ENCODE measurements at places on chromosomes 4 and X.

DNA sequence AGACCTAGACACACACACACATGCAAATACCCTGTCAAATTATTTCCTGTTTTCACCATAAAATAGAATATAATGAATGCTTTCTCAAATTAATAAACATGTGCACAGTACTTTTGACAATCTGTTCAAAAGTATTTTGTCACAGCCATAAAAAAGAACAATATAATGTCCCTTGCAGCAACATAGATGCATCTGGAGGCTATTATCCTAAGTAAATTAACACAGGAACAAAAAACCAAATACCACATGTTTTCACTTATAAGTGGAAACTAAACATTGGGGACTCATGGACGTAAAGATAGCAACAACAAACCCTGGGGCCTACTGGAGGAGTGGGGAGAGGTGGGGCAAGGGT is 15.5 kb downstream of the RAB40A start:
- no peak for DNase-seq

- DNase-seq, result no peak
These were observed 158.6 kb downstream of the C4orf33 start for GRCh38 chr4:129254526-129254925.

- no peak for DNase-seq
These were observed 45.2 kb downstream of the SHROOM4 start for GRCh38 chrX:50768801-50769200.

DNA sequence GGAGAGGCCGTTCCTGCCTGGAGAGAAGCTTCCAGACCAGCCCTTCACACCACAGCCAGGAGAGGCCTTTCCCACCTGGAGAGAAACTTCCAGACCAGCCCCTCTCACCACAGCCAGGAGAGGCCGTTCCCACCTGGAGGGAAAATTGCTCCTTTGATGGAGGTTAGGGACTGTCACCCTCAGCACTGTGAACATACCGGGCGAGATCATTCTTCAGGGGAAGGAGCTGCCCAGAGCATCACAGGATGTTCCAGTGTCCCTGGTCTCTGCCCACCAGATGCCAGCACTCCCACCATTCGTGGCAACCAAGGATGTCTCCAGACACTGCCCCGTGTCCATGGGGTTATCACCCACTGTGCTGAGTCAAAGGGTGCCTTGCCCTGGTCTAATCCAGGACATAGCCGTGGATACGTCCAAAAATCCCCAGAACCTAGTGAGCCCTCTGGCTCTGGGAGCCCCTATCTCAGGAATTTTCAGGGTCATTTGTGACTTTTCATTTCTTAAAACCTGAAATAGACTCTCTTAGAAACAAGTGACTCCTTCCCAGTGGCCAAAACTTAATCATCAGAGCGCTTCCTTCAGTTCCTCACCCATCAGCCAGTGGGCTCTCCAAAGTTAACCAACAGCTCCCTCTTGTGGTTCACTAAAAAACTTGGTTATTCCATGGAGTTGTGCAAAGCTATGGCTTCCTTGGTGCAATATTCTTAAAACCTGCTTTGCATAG is 80.2 kb downstream of the CRMP1 start:
- no peak for DNase-seq

- no peak for DNase-seq
These were observed 34.4 kb upstream of the ACSL1 start for GRCh38 chr4:184860018-184860779.

DNA sequence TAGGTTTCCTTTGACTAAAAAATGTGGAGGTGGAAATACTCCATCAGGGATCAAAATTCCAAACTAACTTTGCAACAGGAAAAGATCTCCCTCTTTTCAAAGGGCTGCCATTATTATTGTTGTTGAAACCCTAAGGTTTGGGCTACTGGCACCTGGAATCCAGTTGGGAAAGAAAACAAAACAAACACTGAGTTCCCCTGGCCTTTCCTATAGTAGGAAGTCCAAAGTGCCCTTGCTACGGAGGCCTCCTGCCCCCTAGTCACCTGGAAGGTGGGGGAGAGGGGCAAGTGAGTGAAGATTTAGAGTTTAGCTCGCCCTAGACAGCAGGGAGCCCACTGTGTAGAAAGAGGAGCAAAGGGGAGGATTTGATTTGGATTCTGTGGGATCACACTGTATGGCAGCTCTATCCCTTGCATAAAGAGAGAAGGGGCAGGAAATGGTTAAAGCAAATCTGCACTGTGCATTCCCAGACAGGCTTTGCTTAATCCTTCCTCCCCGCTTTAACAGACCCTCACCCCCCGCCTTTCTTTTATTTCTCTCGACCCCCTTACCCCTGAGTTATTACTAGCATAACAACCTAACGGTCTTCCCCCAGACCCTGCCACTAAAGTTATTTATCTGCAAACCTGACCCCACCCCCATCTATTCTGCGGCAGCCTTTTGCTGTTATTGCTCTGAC is 627 bp upstream of the FAT4 start:
- DNase-seq, result no peak

All from activated naive CD8-positive, alpha-beta T cell treated with anti-CD3 and anti-CD28 coated beads, Interleukin-2, amount 50 U/mL, for 16 hours (primary cell).